ENCODE measurements at places on chromosomes 5 and 9.

DNA sequence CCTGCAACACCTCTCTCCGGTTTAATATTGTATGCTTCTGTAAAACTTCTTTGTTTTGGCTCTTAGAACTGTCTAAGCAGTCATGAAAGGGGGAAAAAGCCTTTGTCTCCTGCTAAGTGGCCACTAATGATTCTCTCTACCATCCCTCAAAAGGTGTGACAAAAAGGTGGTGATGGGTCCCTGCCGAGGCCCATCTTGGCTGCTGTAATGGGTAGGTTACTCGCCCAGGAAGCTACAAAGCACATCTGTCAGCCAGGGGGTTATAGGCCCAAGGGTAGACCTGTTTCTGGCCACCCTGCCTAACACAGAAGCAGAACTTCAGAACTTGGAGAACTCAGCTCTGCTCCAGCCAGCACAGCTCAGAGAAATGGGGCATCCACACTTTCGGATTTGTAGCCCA is 1.6 kb downstream of the FAM219A start:
- DNase-seq, result no peak

GRCh38 chr5:132776938-132777208 is 166 bp downstream of the SEPTIN8 start:
- DNase-seq, result no peak

- DNase-seq, result no peak
Observed at GRCh38 chr5:43038496-43038989, 1.6 kb downstream of the ANXA2R start.

- DNase-seq, result no peak
Observed at GRCh38 chr9:93207326-93207814, 23.4 kb downstream of the WNK2 start.

GRCh38 chr9:116574027-116574679 is 113.0 kb upstream of the TRIM32 start:
- DNase-seq, result no peak

DNA sequence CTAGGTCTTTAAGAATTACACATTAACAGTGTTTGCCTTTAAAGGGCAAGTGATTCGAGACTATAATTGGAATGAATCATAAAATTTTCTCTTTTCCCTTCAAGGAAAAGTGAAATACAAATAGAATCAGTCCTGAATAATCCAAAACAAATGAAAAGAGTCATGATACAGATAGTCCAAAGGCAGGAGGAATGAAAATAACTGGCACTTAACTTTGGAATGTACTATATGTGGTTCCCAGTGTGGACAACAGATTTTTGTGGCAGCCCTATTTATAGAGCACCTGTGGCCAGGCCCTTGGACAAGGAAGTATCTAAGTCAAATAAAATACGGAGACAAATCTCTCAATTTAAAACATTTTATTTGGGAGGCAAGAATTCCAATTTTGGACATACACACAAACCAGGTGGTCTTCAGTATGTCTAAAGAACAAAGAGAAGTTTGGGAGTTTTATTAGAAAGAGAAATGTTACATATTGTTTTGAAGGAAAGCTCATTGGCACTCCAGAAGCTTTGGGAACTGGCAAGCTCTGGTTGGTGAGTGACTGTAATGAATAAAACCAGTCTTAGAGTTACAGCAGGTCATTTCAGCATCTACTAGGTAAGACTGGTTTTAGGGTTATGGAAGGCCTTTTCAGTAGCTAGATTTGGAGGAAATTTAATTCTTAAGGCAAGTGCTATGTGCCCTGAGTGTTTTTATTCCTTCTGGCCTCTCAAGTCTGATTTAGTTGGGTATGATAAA is 116.0 kb upstream of the PAM start:
- no peak for DNase-seq

GRCh38 chr5:53507013-53507412 is 26.6 kb downstream of the FST start:
- no peak for DNase-seq
